ENCODE measurements at places on chromosomes 11 and 22.

GRCh38 chr11:82229341-82229740 lies 504.3 kb downstream of the FAM181B start:
- peak; percentile 53 for DNase-seq

- no peak for DNase-seq
These were observed 537.4 kb downstream of the TMEM135 start for GRCh38 chr11:87575088-87575487.

DNA sequence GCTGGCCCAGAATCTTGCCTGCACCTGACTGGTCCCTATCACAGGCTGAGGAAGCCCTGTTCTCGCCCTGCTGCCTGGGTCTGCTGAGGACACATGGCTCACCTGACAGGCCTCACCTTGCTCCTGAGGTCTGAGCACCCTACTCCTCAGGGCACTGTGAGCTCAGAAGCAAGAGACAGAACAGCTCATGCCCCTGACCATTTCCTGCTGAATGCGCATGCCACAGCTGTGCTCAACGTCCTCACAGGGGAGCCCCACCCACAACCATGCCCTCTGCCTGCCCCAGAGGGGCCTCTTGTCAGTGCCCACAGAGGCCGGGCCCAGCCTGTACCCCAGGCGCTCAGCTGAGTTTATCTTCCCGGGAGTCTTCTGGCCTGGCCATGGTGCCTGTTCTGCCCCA lies 2.8 kb upstream of the TSPO start:
- no peak for DNase-seq

GRCh38 chr11:119691020-119691666 lies 37.9 kb downstream of the NECTIN1 start:
- no peak for DNase-seq

DNA sequence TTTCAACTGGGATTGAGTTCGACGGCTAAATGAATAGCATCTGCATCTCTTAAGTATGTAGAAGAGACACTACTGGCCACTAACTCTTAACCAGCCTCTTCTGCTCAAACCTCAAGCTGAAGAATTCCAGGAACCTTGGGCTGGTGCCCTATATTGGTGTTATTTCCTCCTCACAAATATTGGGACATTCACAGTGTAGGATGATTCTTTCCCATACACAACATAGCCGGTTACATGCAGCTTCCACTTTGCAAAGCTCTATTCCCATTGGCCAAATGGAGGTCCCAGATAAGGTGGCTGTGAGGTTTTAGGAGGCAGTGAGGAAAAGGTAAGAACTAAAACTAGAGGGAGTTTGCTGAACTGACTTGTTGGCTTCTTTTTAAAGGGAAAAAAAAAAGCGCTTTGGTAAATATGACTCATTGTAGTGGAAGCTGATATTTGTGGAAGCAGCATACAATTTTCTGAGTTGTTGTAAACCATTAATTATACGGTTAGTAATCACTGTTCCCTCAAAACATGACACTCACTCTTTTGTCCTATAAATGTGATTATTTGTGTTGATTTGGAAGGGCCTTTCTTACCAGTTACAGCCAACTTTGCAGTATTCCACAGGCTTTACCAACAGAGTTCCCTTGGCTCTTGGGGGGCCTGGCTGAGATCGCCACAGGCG lies 17.6 kb downstream of the C22orf31 start:
- DNase-seq: peak; percentile 76

- DNase-seq: no peak
These were observed 38.1 kb upstream of the COMT start for GRCh38 chr22:19903513-19903912.

DNA sequence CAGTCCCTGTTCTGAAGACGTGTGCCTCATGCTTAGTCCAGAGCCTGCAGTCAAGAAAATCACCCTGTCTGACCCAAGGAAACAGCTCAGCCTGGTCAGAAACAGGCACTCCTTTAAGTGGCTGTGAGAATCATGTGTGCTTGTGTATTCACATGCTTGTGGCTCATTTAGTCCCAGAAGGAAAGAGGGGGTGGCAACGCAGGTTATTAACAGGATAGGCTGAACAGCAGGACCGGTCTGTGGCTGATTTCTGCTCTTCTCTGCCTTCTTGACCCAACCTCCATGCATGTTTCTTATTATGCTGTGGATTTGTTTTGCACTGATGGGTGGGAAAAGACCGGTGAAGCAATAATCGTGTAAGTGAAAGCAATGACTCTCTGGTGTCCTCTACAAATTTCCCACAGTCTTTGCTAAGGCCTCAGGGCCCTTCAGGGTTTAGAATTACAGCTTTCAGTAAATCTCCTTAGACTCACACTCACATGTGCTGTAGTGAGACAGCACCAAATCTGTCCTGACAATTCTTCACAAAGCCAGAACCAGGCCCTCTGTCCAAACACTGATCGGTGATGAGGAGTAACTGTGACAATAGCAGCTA lies 288.1 kb downstream of the ETS1 start:
- no peak for DNase-seq

GRCh38 chr22:26045860-26046259 lies 123.4 kb upstream of the SEZ6L start:
- no peak for DNase-seq

DNA sequence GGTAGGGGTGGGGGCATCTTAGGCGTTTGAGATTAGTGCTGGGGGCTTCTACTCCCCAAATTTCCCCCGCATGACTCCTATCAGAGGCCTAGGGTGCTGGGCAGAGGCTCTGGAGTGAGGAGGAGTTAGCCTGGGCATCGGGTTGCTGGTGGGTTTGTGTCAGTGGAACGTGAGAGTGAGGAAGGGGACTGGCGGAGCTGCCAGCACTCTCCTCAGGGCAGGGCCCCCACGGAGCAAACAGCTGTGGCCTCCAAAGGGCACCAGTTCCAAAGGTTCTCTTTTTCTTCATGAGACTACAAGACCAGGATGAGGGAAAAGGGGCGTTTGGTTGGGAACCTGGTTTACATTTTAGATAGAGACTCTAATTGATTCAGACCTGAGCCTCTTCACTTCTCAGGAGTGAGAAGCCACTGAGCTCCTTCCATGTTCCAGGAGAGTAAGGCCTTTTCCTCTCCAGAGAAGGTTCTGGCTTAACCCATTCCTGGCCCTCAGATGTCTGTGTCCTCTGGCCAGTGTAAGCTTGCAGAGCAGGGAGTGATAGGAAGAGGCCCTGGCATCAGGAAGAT lies 35.6 kb upstream of the CDON start:
- no peak for DNase-seq

DNA sequence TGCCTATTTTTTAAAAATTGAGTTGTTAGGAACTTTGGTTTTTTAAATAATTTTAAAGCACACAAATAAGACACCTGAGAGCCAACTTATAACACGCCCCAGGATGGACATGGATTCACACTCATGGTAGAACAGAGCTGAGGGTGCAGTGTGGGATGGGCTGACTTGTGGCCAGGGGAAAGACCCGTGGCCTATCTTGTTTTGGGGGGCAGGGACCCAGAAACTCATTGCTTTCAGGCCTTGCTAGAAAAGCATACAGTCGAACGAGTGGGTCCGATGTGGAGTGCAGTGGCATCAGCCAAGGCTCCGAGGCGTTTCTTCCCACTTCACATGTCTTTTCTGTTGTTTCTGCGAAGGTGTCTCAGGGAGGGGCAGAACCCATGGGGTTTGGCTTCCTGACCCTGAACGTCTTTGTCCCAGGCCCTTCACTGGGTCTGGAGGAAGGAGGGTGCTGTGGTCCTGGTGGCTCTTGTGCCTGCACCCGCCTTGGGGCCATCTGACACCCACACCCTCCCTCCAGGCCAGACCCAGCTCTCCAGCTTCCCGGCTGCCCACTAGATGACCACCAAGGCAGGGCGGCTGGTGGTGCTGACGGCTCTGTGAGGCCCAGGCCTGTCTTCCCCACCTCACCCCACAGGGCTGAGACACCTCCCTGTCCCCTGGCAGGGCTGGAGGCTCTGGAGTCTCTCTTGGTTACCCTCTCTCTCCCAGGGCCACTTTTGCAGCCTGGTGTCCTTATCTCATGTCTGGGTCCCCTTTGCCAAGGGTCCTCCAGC lies 120.8 kb downstream of the KCNQ1 start:
- DNase-seq: no peak

DNA sequence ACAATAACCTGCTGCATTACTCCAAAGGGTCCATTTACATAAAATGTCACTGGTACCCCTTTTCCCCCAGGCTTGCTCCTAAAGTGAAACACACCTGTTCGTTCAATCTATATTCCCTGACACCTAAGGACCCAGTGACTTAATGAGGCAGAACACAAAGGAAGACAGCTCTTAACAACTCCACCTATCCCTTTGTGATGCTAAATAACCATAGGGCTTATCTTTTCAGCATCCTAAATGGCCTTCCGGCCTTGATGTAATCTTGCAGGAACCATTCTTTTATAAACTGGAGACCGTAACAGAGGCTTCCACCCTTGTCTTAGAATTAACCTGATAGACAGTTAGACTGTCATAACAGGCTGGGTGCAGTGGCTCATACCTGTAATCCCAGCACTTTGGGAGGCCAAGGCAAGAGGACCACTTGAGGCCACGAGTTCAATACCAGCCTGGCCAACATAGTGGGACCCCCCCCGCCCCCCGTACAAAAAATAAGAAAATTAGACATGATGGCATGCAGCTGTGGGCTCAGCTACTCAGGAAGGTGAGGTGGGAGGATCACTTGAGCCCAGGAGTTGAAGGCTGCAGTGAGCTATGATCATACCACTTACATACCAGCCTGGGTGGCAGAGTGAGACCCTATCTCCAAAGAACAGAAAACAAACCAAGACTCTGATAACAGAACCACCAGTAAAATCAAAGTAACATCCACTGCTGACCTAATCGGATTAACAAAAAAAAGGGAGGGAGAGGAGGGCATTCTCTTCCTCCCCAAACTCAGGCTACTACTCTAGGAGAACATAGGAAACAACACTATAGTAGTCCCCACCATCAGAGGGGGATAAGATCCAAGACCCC lies 5.1 kb downstream of the CHEK2 start:
- no peak for DNase-seq

GRCh38 chr11:70913715-70914231 lies 338.6 kb downstream of the SHANK2 start:
- no peak for DNase-seq

- DNase-seq: no peak
These were observed 11.6 kb downstream of the RIBC2 start for GRCh38 chr22:45425101-45425500.

DNA sequence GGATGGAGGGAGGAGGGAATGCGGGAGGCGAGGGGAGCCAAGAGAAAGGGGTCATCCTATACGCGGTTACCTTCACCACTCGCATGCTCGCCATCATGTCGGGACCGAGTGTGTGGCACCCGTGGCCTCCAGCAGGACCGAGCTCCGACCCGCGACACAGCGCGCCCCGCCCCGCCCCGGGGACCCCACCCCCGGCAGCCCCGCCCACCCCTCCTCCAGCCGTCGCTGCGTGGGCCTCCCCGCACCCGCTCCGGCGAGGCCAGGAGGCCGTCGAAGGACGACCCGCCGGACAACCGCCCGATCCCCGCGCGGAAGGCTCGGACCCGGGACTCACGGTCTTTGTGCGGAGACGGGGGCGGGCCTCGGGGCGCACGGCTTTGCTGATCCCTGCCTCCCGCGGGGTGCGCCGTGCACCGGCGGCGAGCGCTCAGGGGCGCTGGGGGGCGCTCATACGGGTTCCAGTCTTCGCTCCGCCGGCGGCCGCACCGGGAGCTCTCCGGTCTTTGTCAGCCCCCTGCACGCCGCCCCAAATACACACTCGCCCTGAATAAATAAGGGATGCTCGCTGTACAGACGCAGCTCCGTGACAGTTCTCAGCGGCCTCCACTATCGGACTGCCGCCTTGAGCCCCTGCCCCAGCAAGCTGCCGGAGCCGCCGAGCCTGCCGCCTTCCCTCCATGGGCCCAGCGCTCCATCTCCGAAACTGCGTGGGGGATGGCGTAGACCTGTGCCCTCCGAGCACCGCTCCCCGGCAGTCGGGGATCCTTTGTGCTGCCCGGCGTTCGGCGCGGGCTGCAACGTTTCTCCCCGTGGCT lies at the start of gene UBE2L6:
TSS of gene UBE2L6 (minus strand) at position 158 of the 815 bp plus-strand sequence. CDS start at position 97, 61 bp downstream.
- peak; percentile 88 for DNase-seq

- no peak for DNase-seq
These were observed 2.1 kb upstream of the ZNHIT2 start for GRCh38 chr11:65119670-65119995.

GRCh38 chr11:128519338-128519737 lies 68.0 kb downstream of the ETS1 start:
- no peak for DNase-seq

GRCh38 chr22:33866511-33866910 lies 53.8 kb downstream of the LARGE1 start:
- DNase-seq: no peak

GRCh38 chr11:36289226-36289852 lies at the start of gene COMMD9:
TSS of gene COMMD9 (minus strand) at chr11:36289424. CDS start at chr11:36289412, 12 bp downstream.
- DNase-seq: peak; percentile 95

- DNase-seq: peak; percentile 23
These were observed 19.0 kb upstream of the PTPRJ start for GRCh38 chr11:47961383-47961782.

- no peak for DNase-seq
These were observed 11.8 kb upstream of the ACY3 start for GRCh38 chr11:67662142-67662834.

DNA sequence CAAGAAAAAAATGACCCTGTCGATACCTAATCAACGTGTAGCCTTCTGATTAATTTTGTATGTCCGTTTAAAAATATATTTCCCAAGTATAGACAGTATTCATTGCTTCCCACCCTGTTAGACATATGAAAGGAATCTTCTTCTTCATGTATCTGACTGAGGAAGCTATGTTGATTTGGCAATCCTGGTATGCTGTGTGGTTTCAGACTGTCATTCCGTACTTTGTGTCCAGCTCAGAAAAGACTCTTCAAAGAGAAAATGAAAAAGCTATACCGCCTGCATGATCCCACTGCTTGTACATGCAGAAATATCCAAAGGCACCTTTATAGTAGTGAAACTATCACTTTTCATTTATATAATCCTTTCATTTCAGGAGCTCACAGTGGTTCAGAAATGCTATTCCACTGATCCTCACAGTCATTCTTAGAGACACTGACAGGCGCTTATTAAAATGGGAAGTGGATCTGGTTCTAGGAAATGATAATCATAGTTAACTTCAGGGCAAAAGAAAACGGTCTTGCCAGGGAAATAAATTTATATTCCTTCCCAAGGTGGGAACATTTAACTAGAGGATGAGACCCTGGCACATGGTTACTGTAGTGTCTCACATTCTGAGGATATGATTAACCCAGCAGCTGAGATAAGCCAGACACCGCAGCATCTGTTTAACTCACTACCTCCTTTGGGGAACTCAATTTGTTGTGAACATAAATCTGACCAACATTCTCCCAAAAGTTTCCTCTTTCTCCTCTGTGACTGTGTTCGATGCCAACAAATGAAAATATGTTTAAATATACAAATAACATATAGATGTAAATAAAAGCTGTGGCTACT lies 599.2 kb upstream of the LUZP2 start:
- DNase-seq: no peak

GRCh38 chr11:82733444-82734119 lies at the start of gene FAM181B:
TSS of gene FAM181B (minus strand) at chr11:82733864. CDS start at chr11:82733729, 135 bp downstream.
- DNase-seq: peak; percentile 85

- no peak for DNase-seq
These were observed 117.0 kb downstream of the MPPED1 start for GRCh38 chr22:43528601-43529360.

- no peak for DNase-seq
These were observed 1.6 kb upstream of the RPS19BP1 start for GRCh38 chr22:39534092-39534506.

GRCh38 chr11:35014346-35014745 lies 97.9 kb downstream of the PDHX start:
- peak; percentile 40 for DNase-seq
